ENCODE measurements at places on chromosomes 12 and 14.
A peak's percentile ranks its signal among the peaks of the same experiment; 100 is the strongest.

DNA sequence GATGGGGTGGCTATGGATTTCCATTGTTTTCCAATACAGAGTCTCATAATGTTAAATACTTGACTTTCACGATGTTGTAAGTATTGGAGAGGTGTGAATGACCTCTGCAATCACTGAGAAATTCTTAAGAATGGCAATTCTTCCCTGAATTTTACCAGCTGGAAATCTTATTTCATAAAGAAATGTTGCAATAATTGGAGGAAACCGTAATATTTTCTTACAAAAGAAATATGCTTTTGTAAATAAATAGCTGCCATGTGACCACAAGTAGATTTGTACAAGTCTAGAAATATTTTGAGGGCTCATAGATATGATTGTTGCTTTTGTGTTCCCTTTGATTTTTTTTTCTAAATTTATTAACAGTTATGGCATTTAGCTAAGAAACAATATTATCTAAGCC lies 308.7 kb upstream of the ATP2B1 start:
- no peak for DNase-seq

DNA sequence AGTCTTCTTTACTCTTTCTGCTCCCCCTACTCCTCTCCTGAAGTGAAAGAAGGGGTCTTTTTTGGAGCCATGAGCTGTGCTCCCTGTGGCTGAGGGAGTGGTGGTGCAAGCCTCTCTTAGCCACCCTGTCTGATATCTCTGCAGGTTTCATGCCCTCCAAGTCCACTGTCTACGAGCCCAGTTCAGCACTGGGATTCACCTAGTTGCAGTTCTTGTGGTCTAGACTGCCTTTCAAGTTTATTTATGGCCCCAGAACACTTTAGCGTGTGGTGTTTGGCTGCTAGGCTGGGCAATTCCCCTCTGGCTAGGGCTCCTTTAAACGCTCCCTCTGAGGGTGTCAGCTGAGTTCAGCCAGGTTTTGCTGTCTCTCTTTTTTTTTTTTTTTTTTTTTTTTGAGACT lies 908.6 kb downstream of the TRHDE start:
- DNase-seq, result no peak

DNA sequence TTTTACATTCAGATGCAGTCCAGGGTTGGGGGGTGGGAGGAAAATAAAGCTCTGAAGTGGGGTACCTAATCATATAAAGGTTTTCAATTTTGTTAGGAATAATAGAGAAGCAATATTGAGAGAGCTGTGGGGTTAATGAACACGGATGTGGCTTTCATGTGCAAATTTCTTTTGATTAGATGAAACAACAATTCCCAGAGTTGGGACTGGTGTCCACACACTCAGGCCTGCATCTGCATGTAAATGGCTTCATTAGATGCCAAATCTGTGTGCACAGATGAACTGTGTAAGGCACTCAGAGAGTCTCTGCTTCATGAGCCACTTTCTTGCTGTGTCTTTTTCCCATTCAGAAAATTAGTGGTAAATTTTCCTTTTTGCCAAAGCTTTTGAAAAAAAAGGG lies 377.1 kb upstream of the NOVA1 start:
- DNase-seq, result no peak

DNA sequence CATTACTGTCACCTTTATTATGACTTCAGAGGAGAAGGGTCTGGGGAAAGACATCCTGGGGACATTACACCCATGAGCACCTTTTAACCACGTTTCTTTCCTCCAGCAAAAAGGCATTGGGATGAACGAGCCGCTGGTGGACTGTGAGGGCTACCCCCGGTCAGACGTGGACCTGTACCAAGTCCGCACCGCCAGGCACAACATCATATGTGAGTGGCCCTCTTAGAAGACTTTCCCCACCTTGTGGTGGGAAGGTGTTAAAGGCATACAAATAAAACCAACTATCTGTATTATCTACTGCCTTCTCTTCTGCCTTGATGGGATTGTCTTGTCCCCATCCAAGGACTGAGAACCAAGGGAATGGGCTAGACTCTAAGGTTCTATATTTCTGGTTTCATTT lies 6.0 kb downstream of the PSMD9 start:
- DNase-seq, result peak; percentile 11

DNA sequence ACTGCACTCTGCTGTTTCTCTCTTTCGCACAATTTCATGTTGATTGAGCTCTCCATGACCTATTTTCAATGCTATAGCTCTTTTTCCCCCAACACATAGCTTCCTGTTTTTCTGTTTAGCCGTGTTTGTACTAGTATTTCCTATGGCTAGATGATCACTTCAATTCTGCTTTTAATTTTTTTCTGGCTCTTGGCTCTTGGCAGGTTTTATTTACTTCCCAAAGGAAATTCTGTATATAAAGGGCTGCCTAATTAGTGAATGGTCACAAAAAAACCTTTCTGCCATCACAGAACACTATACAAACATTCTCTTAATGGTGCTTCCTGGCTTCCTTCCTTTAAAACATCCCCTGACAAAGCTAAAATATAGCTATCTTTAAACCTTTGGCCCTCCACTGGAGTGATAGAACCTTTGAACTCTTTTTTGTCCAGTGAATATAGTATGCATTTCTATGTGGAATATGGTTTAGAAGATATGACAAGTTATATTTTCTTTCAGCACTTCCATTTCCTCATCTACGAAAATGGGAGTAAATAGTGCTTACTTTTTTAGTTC lies 88.2 kb downstream of the RASSF9 start:
- DNase-seq, result no peak

DNA sequence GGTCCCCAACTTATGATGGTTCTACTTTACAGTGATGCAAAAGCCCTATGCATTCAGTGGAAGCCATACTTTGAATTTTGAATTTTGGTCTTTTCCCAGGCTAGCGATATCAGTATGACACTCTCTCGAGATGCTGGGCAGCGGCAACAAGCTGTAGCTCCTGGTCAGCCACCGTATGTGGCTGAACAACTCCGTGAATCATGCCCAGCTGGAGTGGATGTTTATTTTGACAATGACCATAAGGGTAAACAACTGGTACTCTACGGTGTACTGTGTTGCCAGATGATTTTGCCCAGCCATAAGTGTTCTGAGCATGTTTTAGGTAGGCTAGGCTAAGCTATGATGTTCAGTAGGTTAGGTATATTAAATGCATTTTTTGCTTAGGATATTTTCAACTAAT lies 8.2 kb upstream of the ZNF410 start:
- DNase-seq, result no peak

GRCh38 chr12:90013409-90013808 lies 304.8 kb upstream of the ATP2B1 start:
- no peak for DNase-seq

- DNase-seq, result no peak
Measured at GRCh38 chr12:131933387-131933786, 4.3 kb downstream of the PUS1 start.

DNA sequence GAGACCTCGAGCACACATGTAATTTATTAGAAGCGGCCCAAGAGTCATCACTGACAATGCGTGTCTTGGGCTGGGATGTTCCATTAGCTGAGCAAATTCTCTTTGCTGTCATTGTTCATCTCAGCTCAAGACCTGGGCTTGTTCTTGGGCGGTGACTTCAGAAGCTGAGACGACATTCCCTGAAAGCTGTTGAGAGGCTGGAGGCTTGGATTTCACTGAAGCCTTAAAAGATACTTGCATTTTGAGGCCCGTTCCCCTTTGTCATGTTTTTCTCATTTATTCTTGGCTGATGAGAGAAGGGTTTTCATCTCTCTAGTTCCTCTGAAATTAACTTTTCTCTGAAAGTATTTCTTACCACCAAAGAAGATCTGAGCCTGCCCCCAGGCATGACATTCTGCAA lies 16.6 kb upstream of the SUSD6 start:
- DNase-seq, result no peak

- no peak for DNase-seq
Measured at GRCh38 chr12:12784911-12785814, at the start of gene APOLD1. TSS of gene APOLD1 (plus strand) at chr12:12785659. CDS start at chr12:12785692, 33 bp downstream.

DNA sequence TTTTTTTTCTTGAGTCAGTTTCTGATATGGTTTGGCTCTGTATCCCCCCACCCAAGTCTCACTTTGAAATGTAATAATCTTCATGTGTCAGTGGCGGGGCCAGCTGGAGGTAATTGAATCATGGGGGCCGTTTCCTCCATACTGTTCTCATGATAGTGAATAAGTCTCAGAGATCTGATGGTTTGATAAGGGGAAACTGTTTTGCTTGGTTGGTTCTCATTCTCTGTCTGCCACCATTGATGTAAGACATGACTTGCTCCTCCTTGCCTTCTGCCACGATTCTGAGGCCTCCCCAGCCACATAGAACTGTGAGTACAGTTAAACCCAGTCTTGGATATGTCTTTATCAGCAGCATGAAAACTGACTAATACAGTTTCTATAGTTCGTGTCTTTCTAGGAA lies 42.9 kb downstream of the WNK1 start:
- no peak for DNase-seq

DNA sequence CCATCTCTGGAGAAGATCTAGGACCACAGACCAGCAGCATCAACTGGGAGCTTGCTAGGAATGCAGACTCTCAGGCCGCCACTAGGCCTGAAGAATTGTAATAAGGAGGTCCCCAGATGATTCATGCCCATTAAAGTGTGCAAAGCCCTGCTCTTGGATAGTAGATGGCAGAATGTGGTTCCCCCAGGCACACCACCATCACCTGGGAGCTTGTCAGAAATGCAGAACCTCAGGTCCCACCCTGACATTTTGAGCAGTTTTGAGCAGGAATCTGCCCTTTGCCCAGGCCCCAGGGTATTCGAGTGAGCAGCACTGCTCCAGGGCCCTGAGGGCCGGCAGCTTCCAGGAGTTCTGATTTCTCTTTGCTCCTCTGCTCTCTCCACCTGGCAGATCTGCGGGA lies 64.9 kb downstream of the TSPAN11 start:
- DNase-seq, result no peak

DNA sequence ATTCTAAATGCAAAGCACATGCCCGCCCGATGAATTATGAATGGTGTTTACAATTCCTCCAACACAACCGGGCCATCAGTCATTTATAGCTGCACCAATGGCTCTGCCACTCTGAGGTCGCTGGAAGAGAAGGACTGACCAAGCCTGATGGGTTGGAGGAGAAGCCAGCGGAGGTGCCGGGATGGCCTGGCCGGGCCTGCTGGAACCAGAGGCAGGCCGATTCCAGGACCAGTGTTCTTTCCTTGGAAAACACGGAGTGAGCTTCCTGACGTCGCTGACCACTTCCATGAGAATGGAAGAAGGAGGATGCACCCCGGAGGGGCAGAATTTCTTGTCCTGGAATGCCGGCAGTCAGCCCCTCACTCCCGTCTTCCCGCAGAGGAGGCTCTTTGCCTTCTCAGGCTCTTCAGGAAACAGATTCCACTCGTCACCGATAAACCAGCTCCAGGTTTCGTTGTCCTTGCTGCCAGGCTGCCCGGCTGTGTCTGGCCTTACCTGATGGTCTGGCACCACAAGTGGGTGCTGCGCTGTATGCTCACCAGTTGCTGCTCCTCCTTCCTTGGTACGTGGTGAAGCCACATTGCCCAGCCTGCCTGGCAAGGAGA lies 358.5 kb upstream of the SFSWAP start:
- no peak for DNase-seq

- no peak for DNase-seq
Measured at GRCh38 chr14:61102549-61103466, 121.8 kb downstream of the SLC38A6 start.

DNA sequence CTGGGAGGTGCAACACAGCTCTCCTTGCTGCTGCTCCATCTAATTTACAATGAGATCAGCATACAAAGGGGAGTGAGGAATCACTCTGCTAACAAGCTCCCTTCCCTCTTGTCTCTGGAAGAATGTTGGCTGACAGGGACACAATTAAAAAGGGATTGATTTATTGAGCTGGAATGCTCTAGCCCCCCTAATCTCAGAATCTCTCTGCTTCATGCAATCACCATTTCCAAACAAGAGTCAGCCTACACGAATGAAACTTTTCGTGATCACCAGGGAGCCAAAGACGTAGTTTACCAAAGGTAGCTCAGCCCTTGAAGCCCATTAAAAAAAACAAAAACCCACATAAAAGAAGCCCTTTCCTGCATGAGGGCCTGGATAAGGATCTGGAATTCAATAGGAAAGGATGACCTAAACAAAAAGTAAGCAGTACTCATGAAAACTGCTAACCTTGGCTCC lies 223.8 kb downstream of the C12orf75 start:
- DNase-seq, result no peak

DNA sequence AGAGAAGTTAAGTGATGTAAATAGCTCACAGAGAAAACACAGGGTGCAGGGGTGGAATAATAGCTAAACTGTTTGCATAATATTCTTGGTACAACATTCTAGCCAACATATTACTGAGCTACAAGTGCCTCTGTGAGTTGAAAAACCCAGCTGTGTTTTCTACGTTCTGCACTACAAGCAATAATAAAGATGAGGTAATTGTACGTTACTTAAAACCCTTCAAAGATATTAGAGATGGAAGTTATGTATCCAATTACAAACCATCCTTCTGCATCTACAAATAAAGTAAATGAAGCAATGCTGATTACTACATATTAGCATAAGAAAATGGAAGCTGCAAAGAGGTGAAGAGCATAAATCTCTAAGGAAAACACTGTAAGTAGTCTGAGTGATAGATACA lies 271.4 kb downstream of the SSPN start:
- no peak for DNase-seq

GRCh38 chr12:88947486-88948043 lies 367.3 kb upstream of the KITLG start:
- DNase-seq, result no peak

DNA sequence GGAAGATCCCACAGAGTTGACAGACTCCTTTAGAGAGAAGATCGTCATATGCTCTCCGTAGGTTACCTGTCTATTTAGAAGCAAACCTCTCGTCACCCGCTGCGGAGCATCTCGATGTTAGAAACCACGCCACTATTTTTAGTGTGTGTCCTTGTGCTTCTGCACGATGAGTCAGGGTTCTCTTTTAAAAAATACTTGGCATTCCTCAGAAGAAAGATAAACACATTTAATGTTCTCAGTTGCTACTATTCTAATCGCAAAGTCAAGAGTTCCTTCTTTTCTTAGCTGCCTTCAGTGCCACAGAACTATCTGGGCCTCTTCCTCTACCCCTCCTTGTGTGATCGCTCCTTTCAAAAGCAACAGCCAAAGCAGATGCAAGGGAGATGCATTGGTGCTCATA lies 192.4 kb downstream of the PELI2 start:
- no peak for DNase-seq

- DNase-seq, result no peak
Measured at GRCh38 chr14:104135904-104136471, 2.4 kb upstream of the KIF26A start.

DNA sequence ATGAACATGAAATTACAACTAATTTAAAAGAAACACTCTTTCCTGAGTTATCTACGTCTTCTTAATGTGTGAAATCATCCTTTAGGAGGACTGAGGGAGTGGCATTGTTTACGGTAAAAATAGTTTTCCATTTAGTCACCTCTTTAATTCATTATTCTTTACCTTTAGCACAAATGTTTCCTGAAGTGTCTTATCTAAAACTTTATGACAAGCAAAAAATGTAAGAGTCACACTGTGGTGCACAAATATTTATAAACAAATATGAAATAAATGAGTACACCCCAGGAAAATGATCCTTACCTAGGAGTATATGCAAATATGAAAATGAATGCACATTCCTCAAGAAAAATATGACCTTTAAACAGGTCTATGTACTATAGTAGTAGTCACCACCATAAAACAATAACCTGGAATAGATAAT lies 104.6 kb downstream of the PTPRR start:
- DNase-seq, result no peak
